ENCODE measurements at places on chromosomes 7 and 10. TPM values are rescaled to one million over a fixed set of nuclear protein-coding genes. Genes with fewer than 3 reads are reported as not detected.

OAT gene
- total RNA-seq = 133 TPM

GRCh38 chr10:119090968-119091367 lies 10.4 kb upstream of the EIF3A start:
- peak; percentile 56 for DNase-seq

- DNase-seq = no peak
Measured at GRCh38 chr7:111676167-111676566, 113.9 kb upstream of the IMMP2L start.

EGR2 gene
- 2.3 TPM for total RNA-seq

DNA sequence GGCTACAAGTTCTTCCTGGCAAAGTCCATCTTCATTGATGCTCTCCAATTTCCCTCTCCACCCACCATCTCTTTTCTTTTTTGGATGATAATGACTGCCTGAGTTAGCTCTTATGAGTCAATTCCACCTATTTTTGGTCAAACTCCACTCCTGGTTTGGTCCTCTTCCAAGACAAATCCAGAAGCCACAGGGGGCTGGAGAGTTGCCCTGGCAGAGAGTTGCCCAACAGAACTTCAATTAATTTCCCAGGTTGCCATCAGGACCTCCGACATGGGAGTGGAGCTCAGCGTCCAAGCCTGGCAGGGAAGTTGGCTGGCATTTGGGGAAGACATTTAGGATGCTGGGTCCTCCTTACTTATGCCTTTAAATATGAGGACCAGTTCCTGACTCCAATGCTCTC lies 29.2 kb upstream of the KCNMA1 start:
- no peak for DNase-seq

DNA sequence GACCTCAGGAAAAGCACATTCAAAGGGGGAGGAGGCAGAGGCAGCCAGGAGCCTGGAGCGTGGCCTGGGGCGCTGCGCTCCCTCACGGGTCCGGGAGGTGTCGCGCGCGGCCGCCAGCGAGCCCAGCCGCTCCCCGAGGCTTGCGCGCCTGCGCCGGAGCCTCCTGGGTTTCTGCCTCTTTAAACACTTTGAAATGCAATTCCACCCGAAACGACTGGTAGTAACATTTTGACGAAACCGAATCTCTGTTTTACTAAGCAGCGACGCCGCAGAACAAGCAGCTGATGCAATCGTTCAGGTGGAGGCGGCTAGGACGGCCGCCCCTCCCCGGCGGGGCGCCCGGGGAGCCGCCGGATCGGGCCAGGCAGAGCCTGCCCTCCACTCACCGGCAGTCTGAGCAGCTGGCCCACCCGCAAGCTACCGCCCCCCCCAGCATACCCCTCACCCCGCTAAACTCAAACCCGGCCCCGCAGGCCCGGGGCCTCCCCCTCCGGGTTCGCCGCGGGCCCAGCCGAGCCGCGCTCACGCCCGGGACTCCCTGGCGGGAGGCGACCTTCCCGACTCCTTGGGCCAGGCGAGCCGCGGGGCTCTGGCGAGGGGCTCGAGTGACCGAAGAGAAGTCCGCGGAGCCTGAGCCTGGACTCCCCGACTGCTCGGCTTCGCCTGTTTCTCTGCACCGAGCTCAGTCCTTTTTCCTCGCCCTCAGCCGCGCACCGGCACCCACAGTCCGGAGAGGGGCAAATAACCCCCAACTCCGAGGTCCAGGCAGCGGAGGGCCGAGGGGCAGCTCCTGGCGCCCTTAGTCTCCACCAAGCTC lies 3.2 kb downstream of the MKX start:
- peak; percentile 67 for DNase-seq

DNA sequence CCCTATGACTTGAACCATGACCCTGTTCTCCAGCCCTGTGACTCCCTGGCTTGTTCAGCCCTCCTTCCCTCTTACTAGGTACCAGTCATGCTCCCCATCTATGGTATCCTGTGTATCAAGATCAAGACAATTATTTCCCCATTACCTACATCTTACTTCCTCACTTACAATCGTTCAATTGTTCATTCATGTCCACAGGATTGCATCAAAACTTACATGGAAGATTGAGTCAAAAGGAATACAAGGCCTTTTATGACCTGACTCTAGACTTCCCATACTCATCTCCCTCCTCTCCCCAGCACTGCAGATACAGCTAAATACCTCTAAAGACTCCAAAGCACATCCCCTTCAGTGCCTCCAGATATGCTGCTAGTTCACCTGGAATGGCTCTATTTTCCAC lies 109.2 kb downstream of the CTTNBP2 start:
- no peak for DNase-seq

ELN gene
- 0.17 TPM for total RNA-seq

DNA sequence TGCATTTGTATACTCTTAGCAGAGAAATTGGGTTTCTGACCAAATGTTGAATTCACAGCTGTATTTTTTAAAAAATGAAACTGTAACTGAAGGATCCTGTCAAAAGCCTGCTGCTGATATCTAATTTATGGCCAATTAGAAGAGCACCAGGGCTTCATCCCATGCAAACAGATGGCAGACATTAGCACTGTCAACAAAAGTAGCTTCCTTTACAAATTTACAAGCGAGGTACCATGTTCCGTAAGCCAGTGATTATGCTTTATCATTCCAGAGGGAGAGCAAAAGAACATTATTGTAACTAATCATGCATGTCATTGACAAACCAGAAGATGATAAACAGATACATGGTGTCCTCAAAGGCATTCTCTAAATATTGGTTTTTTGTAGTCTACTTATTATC lies 177.2 kb upstream of the DKK1 start:
- DNase-seq = no peak

DNA sequence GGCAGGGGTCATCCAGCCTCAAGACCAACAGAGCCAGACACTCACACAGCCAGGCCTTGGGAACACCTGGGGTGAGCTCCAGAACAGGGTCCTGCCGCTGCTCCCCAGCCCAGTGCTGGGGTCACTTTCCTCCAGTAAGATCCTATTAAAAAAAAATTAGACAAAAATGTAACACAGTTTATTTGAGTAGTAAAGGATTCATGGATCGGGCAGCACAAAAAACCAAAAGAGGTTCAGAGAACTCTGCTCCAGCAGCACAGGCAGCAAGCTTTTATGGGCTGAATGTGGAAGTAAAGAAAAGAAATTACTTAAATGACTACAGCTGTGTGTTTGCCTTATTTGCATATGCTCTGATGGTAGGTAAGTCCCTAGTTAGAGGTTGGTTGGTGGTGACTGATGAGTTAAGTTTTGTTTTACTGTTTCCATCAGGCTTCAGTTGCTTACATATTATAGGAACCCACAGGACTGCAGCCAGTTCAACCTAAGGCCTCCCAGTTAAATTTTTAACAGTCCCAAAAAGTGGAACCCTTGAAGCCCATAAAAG lies 80.5 kb upstream of the FGFR2 start:
- no peak for DNase-seq

DNA sequence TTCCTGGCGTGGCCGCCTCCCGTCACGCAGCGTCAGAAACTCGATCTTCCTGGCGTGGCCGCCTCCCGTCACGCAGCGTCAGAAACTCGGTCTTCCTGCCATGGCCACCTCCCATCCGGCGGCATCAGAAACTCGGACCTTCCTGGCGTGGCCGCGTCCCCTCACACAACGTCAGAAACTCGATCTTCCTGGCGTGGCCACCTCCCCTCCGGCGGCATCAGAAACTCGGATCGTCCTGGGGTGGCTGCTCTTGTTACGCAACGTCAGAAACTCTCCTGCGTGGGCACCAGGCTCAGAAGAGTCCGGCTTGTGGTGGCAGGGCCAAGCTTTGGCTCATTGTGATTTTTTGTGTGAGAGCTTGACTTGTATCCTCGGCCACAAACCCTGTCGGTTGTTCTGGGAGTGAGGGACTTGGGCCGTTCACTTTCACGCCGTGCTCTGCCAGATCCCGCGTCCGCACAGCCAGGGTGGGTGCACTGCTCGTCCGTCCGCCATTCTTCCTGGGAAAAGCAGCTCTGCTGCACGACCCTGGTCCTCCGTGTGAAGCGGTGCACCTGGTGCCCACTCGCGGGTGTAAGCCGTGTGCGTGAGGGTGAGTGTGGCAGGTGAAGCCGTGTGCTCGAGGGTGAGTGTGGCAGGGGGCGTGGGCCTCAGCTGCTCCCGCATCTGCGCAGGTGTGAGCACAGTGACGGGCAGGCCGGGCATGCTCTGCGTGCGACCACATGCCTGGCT lies 49.4 kb upstream of the SUN1 start:
- no peak for DNase-seq

DNA sequence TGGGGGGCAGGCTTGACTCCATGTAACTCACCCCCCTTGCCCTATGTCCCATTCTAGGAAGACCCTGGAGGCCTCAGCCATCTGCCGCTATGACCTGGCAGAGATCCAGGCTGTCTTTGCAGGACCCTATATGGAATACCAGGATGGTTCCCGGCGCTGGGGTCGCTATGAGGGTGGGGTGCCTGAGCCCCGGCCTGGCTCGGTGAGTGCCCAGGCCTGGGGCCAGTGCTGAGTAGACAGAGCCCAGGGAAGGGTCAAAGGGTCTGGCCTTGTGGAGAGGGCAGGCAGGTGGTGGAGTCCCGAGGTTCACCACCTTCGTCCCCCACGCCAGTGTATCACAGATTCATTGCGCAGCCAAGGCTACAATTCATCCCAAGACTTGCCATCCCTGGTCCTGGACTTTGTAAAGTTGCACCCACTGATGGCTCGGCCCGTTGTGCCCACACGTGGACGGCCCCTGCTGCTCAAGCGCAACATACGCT lies 7.5 kb downstream of the MRPL43 start:
- DNase-seq = no peak

DNA sequence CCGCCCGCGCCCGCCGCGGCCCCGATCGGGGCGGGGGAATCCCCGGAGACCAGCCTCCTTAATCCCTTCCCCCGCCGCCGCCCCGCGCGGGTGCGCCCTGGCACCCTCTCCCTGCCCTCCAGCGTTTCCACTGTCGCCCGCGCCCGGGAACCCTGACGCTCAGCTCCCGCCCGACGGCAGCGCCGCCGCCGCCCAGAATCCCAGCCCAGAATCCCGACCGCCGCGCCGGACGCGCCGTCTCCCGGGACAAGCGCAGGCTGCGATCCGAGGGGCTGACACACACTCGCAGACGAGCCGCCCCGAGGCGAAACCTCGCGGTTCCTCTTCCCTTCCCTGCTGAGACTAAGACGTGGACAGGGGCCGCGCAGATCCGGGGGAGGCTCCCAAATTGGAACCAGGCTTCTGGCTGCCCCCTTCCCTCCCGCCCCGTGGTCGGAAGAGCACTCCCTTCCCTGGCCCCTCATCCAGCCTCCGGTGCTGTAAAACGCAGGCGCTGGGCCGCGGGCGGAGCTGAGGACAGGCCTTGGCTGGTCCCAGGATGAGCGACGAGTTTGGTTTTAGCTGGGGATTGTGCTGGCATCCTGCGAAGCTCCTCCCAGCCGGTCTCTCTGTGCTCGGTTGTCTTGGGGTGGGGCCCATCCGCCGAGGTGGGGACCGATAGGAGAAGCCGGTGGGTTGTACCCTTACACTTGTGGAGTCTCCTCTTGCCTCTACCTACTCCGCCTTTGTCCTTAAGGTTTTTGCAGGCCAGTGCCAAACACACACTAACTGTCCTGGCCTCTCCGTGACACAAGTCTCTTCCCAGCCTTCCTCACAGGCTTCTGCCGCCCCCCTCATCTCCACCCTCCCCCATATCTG lies 1.1 kb downstream of the MARVELD1 start:
- no peak for DNase-seq

LSM5 gene
- total RNA-seq = 81.0 TPM

GRCh38 chr10:110493832-110494426 lies 3.8 kb upstream of the DUSP5 start:
- DNase-seq = no peak

MSMB gene
- total RNA-seq = not detected

GRCh38 chr7:132030086-132030568 lies 473.7 kb upstream of the PODXL start:
- no peak for DNase-seq

DNA sequence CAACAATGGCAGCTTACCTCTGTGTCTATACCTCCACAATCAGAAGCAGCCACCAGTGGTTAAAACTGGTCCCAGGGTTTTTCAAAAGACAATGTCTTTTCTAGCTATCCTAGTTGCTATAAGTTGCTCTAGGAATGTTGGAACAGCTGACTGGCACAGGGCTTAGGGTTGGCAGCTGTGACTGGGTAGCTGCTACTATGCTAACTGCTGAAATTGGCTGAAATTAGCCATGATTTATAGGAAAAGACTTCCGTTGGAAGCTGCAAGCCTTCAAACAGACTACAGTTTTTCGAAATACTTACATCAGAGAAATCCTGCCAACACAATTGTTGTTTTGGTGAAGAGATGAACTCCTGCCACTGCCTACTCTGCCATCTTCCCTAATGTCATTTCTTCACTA lies 102.3 kb downstream of the MKX start:
- no peak for DNase-seq

PIP4K2A gene
- 41.9 TPM for total RNA-seq

HOXA4 gene
- total RNA-seq = 2.0 TPM

- no peak for DNase-seq
Measured at GRCh38 chr7:44617225-44617890, 10.9 kb downstream of the OGDH start.

Measured in HCT116 (cell line).